ENCODE measurements at places on chromosomes 2 and 18. TPM values are rescaled to one million over a fixed set of nuclear protein-coding genes. Genes with fewer than 3 reads are reported as not detected.
A peak's percentile ranks its signal among the peaks of the same experiment; 100 is the strongest.

DNA sequence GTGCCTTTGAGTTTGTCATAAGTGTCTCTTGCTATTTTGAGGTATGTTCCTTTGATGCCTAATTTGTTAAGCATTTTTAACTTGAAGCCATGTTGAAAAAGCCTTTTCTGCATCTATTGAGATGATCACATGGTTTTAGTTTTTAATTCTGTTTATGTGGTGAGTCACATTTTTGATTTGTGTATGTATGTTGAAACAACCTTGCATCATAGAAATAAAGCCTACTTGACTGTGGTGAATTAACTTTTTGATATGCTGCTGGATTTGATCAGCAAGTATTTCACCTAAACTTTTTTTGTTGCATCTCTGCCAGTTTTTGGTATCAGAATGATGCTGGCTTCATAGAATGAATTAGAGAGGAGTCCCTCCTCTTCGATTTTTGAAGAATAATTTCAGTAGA lies 469.7 kb downstream of the CDH2 start:
- peak; percentile 5 for DNase-seq

DNA sequence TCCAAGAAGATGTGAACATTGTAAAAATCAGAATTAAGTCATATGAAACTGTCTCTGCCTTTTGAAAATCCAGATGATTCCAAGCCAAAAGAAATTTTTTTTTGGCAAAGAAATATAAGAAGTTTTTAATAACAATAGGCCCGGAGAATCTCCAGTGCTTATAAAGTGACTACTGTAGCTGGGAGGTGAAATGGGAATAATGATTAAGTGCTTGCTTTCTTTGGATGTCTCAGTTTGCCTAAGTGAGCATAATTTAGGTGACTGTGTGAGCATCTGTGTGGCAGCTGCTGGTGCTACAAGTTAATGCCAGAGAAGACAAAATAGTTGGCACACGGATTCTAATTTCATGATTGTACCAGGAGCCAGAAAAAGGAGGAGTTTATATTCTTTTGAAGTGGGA lies 185.0 kb downstream of the LTBP1 start:
- peak; percentile 45 for DNase-seq

- no peak for DNase-seq
Observed at GRCh38 chr2:61173116-61173515, 11.1 kb downstream of the C2orf74 start.

- no peak for DNase-seq
Observed at GRCh38 chr2:12273111-12273510, 443.6 kb upstream of the TRIB2 start.

DNA sequence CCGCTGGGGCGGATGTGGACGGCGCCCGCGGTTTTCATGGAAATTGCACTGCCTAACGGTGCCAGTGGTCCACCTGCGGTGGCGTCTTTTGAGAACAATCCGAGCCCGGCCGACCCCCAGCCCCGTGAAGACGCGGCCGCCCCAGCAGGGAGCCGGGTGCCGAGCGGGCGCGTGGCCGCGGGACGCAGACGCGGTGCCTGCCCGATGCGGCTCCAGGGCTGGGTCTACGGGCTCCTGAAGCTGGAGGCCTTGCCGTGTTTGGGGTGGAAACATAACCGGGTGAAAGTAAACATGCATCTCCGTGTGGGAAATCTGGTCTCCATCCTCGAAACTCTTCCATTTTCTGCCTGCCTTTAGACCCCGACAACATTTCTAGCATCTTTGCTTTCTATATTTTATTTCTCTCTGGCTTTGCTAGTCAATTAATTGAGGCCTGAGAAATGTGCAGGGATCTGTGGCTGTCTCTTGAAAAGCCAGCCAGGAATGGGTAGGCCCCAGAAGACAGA lies 572 bp downstream of the INPP4A start:
- peak; percentile 70 for DNase-seq

GRCh38 chr18:65751155-65752085 lies 608 bp downstream of the CDH7 start:
- DNase-seq: no peak

DNA sequence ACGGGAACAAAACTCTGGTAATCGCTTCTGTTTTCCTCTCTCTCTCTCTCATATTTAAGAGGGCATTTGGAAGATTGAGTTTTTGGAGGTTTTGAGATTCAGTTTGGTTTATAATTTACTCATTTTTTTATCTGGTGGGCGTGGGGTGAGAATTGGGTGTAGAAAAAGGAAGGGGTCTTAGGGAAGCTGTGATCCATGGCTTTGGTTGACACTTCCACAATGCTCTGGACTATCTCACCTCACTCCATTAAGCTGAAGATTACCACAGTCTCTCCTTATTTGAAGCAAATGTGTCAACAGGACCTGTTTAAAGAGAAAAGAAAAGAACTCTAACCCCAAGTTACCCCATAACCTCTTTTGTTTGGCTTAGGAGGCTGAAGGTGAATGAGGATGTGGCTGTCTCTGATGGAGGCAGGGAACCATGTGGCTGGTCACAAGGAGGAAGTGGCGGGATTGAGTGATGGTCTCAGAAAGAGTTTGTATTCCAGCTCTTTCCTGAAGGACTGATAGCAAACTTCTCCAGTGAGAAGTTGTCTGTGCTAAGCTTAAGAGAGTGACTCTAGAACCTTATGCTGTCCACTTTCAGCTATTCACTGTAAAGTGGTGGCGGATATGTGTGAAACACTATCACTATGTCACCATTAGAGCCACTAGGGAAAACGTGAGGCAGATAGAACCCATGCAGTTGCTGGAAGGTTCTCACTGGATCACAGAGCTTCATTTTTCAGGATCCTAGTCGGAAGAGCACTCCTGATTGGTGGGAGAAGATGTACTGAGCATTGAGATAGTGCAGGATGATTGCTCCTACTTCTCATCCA lies 934 bp downstream of the ZNF804A start:
- DNase-seq: peak; percentile 27

GRCh38 chr2:200007306-200007705 lies 51.9 kb downstream of the MAIP1 start:
- no peak for DNase-seq

DNA sequence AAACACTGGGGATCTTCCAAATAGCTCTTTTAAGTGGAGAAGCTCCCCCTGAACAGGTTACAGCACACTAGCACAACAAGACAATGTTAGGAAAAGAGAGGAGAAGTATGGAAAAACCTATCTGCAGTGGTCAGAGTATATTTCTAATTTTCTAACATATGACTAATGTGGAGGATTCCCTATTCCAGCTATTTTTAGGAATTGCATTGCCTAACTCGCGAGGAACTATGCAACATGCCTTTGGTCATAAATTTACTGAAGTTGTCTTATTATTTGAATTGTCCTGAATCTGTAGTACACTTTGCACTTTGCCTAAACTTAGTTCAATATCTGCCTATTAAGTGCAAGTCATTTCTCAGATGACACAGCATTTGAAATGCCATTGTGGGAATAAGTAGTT lies 381.4 kb downstream of the CCDC85A start:
- peak; percentile 16 for DNase-seq

DNA sequence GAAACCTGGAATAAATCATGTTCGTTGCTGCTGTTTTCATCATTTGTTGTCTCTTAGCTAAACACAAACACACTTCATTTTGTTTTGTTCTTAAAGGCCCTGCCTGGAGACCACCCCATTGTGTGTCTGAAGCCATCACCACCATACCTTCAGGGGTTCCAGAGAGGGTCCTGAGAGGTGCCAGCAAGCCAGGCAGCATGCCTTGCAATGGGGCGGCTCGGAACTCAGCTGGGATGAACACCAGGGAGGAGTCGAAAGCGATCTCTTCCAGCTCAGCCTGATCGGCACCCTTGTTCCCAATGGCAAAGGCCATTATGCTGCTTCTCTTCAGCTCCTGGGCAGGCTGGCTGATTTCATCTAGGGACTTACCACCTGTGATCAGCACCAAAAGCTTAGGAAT lies 33.2 kb downstream of the COL6A3 start:
- DNase-seq: no peak

DNA sequence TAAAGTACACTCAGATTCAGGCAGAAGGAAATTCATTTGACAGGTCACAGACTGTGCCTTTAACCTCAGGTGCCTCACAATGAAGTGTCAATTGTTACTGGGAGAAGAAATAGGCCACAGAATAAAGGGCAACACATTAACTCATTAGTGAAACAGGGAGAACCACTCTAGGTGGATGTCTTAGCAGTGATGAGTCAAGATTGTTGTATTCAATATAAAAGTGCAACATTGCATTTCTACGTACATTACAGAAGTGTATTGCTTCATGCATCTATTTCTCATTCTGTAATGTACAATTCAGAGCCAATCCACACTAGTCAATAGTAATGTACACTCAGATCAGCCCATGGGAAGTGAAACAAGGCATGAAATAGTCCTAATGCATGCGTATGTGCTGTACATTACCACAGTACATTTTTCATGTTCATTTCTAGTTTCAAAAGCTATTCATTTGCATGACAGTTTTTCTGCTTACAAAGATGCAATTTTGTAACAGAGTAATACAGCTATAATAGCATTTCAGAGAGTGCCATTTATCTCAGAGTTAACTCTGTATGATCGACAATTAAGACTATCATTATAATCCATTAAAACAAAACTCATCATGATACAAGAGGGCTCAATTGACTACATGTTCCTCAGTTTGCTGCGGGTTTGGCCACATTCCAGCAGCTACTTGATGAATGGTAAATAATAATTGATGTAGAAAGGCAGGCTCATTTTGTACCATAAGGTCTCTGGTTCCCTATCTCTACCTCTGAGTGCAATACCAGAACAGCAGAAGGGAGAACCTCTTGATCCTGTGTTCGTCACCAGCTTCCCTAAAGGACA lies 12.2 kb upstream of the ARL5A start:
- no peak for DNase-seq

DNA sequence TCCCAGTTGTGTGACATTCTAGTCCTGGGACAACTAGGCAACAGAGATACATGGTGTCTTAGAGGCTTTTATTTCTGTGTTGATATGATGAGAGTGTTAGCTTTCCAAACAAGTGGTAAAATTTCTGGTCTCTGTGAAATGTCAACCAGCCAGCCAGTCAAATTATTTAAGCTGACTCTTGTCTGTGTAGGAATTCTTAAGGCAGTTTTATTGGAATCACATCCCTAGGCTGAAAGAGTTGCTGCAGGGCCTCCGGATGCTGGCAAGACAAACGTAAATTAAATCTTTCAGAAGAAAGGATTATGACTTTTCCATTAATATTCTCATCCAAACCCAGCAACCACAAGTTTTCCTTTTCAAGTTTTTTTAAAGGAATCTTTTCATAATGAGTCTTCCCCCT lies 44.6 kb downstream of the SERPINB7 start:
- no peak for DNase-seq

DNA sequence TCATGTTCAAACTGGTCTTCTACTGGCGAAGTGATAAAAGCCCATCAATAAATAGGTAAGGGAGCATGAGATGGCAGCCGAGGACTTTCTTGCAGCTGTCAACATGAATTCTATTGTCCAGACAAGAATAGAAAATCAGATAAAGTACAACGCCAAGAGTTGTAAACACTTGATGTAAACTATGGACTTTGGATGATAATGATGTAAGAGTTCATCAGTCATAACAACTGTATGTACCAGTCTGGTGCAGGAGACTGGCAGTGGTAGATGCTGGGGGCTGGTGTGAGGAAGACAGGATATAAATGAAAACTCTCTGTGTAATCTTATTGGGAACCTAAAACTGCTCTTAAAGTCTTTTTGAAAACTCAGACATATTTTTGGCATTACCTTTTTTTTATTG lies 155.9 kb upstream of the RASGRP3 start:
- peak; percentile 24 for DNase-seq

GRCh38 chr2:158997037-158997790 lies 28.8 kb downstream of the TANC1 start:
- DNase-seq: no peak

GRCh38 chr2:150046810-150047209 lies 440.7 kb downstream of the RND3 start:
- DNase-seq: peak; percentile 16

- DNase-seq: no peak
Observed at GRCh38 chr2:30781451-30781850, 25.8 kb downstream of the CAPN13 start.

- DNase-seq: no peak
Observed at GRCh38 chr18:36328385-36328858, 30.9 kb downstream of the FHOD3 start.

DNA sequence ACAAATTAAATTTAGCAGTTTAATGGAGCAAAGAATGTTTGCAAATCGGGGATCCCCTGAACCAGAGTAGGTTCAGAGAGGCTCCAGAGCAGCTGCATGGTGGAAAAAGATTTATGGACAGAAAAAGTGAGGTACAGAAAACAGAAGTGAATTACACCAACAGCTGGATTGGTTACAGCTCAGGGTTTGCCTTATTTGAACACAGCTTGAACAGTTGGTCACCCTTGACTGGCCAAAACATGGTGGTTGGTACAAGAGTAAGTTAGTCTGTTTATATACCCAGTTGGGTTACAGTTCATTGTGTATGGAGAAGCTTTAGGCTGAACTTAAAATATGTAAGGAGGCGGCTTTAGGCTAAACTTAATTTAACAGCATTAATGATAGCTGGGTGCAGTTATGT lies 5.4 kb upstream of the CDCA7 start:
- DNase-seq: no peak

GRCh38 chr2:210020138-210020537 lies 17.7 kb downstream of the RPE start:
- no peak for DNase-seq

GRCh38 chr2:235383272-235383843 lies 110.5 kb upstream of the AGAP1 start:
- peak; percentile 19 for DNase-seq

- DNase-seq: no peak
Observed at GRCh38 chr18:46448347-46448746, 208.7 kb downstream of the LOXHD1 start.

- DNase-seq: no peak
Observed at GRCh38 chr18:29616867-29617266, 1425.7 kb downstream of the DSC3 start.

- DNase-seq: no peak
Observed at GRCh38 chr2:109201465-109202327, 72.7 kb downstream of the SH3RF3 start.

ASPRV1 gene
- 0.24 TPM for polyA plus RNA-seq

TNFRSF11A gene
- polyA plus RNA-seq: not detected

SRD5A2 gene
- polyA plus RNA-seq: not detected

RAD51AP2 gene
- not detected for polyA plus RNA-seq

NABP1 gene
- polyA plus RNA-seq: 148 TPM

DLX2 gene
- 6.0 TPM for polyA plus RNA-seq

SPC25 gene
- 11.8 TPM for polyA plus RNA-seq

FEV gene
- polyA plus RNA-seq: not detected

RAB17 gene
- not detected for polyA plus RNA-seq

CDH2 gene
- 107 TPM for polyA plus RNA-seq

ITGB6 gene
- not detected for polyA plus RNA-seq

FIGN gene
- polyA plus RNA-seq: 1.8 TPM

FTCDNL1 gene
- polyA plus RNA-seq: 1.9 TPM
